ENCODE measurements at places on chromosomes 2 and 18. TPM values are rescaled to one million over a fixed set of nuclear protein-coding genes. Genes with fewer than 3 reads are reported as not detected.
A peak's percentile ranks its signal among the peaks of the same experiment; 100 is the strongest.

- no peaks in the 10 kb centered on the region for H3K4me1 ChIP-seq
- DNase-seq, result no peak
- no peak overlapping the region for H3K27ac ChIP-seq
These were observed 156.5 kb downstream of the NDUFA10 start for GRCh38 chr2:239868556-239869181.

GRCh38 chr2:109045505-109045904 is 56.5 kb upstream of the EDAR start:
- no peak overlapping the region for H3K4me3 ChIP-seq
- H3K36me3 ChIP-seq, result no peaks in the 10 kb centered on the region
- H3K4me1 ChIP-seq, result no peaks in the 10 kb centered on the region
- no peaks in the 10 kb centered on the region for H3K27me3 ChIP-seq
- H3K27ac ChIP-seq, result no peak overlapping the region

GRCh38 chr2:183868707-183869106 is 729.6 kb upstream of the ZNF804A start:
- DNase-seq, result no peak
- H3K36me3 ChIP-seq, result no peaks in the 10 kb centered on the region
- no peak overlapping the region for H3K4me3 ChIP-seq
- no peaks in the 10 kb centered on the region for H3K4me1 ChIP-seq

DNA sequence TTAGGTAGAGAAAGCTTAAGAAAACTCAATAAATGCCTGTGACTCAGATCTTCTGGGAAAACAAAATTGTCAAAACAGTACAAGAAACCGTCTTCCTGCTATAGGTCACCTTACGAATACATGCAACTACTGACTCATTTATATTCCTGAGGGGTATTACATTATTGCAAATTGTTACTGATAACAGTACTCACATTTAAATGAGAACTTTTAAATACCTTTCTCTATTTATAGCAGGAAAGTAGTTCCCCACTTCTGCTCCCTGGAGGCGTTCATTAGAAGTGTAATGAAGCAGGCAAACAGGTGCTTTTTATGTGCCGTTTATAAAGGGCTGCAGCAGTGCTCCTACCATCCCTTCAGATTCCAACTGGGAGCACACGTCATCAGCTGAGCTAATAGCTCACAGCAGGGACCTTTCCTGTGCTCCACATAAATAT is 65.1 kb upstream of the RPRM start:
- no peaks in the 10 kb centered on the region for H3K36me3 ChIP-seq
- no peak for DNase-seq
- no peak overlapping the region for H3K27ac ChIP-seq
- H3K27me3 ChIP-seq, result no peaks in the 10 kb centered on the region

DNA sequence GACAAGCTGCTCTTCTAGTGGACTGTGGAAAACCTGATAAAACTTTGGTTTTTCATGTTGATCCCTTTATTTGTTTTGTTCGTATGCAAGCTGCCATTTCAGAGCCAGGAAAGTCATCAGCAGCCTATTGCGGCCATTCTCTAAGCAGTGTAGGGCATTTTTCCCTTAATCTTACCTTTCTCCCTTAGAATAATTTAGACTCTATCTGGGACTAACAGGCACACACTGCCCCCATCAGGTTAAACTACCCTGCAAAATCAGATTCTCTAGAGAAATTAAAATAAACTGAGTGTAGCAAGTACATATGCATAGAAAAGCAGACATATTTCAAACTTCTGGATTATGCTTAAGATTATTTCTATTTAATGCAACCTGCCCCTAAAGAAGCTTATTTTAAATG is 347.5 kb downstream of the METTL4 start:
- no peaks in the 10 kb centered on the region for H3K4me1 ChIP-seq
- H3K27ac ChIP-seq, result no peak overlapping the region
- no peak for DNase-seq
- H3K36me3 ChIP-seq, result no peaks in the 10 kb centered on the region
- no peaks in the 10 kb centered on the region for H3K27me3 ChIP-seq

- H3K27me3 ChIP-seq, result no peaks in the 10 kb centered on the region
- no peaks in the 10 kb centered on the region for H3K4me1 ChIP-seq
- H3K4me3 ChIP-seq, result no peak overlapping the region
- no peaks in the 10 kb centered on the region for H3K36me3 ChIP-seq
- H3K27ac ChIP-seq, result no peak overlapping the region
These were observed 149.4 kb upstream of the KLF7 start for GRCh38 chr2:207315131-207315530.

DNA sequence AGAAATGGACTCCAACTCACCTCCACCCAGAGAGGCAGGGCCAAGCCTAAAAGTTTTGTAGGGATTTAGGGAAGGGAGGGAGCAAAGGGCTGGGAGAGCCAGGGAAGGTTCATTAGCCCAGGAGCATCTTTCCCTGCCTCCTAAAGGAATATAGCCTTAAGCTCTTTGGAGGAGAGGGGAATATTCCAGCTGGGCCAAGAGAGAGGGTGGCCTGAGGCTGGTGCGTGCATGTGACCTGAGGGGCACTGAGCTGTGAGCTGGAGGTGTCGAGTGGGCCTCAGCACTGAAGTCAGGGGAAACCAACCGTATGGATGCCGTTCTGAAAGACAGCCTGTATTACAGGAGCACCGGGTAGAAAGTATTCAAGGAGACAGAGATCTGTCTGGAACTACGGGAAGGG is 112.6 kb downstream of the KLHL29 start:
- no peak overlapping the region for H3K4me3 ChIP-seq
- no peaks in the 10 kb centered on the region for H3K27me3 ChIP-seq
- no peaks in the 10 kb centered on the region for H3K36me3 ChIP-seq
- DNase-seq, result no peak

- H3K27ac ChIP-seq, result peak overlapping the region; percentile 95
- no peaks in the 10 kb centered on the region for H3K36me3 ChIP-seq
- no peaks in the 10 kb centered on the region for H3K27me3 ChIP-seq
- peak overlapping the region; percentile 93 for H3K4me3 ChIP-seq
- no peak for DNase-seq
These were observed 515 bp downstream of the TSHZ1 start for GRCh38 chr18:75211002-75211621.

DNA sequence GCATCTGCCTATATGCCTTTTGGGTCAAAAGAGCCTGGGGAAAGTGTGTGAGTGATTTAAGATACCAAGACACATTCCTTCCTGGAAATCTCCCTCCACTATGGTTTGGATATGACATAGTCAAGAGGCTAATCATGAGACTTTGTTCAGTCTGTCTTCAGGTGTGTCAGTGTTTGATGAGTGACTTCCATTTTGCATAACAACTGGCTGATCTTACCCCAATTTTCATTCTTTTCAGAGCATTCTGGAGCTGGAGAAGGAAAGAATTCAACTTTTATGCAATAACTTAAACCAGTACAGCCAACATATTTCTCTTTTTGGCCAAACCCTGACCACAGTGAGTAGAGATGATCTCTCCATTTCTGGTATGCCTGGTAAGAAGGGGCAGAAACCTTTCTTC is 39.4 kb downstream of the SPC25 start:
- H3K27me3 ChIP-seq, result no peaks in the 10 kb centered on the region
- no peak overlapping the region for H3K27ac ChIP-seq
- no peak overlapping the region for H3K4me3 ChIP-seq
- DNase-seq, result no peak
- H3K4me1 ChIP-seq, result no peaks in the 10 kb centered on the region
- H3K36me3 ChIP-seq, result no peaks in the 10 kb centered on the region

DNA sequence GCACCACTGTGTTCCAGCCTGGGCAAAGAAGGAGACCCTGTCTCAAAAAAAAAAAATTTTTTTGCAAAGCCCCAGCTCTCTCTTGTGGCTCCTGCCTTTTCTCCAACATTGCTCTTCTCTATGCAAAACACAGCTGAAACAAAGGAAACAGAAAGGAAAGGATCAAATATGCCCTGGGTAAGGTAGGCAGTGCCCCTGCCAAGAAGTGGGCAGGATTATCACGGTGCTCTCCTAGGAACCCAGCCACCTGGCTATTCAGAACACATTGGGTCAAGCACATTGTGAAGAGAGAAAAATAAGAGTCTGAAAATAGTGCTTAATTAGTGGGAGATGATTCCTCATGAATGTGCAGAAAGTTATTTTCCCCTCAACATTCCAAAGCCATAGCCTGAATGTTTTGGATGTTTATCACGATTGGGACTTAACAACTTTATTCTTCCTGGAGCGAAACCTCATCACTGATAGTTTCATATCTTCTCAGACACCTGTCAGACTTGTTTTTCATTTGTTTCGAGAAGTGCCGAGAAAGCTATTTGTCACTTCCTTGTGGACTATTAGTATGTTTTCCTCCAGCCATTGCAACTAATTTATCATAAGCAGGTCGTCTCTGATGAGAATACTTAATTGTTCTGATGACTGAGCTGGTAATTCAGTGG is 42.7 kb upstream of the RPL31 start:
- DNase-seq, result no peak
- H3K4me1 ChIP-seq, result peaks cover 4% of the 10 kb centered on the region
- no peak overlapping the region for H3K4me3 ChIP-seq
- no peaks in the 10 kb centered on the region for H3K36me3 ChIP-seq
- no peaks in the 10 kb centered on the region for H3K27me3 ChIP-seq
- peak overlapping the region; percentile 41 for H3K27ac ChIP-seq

DNA sequence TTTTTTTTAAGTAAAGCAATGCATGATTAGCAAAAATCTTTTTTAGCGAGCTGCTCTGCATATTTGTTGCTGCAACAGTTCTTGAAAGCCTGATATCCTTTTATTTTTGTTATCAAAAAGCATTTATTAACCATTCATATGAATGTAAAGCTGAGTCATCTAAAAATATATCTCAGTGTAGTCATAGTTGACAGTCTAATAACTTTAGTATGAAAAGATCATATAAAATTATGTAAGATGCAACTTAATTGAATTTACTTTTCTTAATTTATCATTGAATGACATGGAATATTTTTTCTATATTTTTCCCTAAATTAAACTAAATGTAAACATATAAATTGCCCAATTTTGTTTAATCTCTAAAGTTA is 8.5 kb downstream of the UGP2 start:
- H3K4me3 ChIP-seq, result no peak overlapping the region
- peaks cover 9% of the 10 kb centered on the region for H3K4me1 ChIP-seq
- no peaks in the 10 kb centered on the region for H3K36me3 ChIP-seq
- H3K27ac ChIP-seq, result no peak overlapping the region
- H3K27me3 ChIP-seq, result no peaks in the 10 kb centered on the region

- H3K36me3 ChIP-seq, result no peaks in the 10 kb centered on the region
- H3K4me3 ChIP-seq, result no peak overlapping the region
- no peak for DNase-seq
- H3K4me1 ChIP-seq, result no peaks in the 10 kb centered on the region
These were observed 12.9 kb downstream of the IER3IP1 start for GRCh38 chr18:47163241-47163640.

DNA sequence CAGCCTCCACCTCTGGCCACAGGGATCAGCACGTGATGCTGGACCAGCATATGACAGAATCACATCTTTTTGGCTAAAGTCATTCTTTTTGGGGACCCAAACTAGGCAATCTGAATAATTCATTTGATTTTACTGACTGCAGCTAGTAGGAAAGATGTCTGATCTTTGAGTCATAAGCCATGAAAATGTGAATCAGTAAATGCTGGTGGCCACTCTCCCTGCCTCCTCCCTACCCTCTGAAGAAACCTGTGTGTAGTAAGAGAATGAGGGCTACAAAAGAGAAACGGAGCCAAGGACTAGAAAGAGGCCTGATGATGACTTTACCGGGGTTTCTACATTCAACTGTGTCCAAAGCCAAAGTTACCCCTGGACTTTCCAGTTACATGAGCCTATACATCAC is 10.1 kb upstream of the LRPPRC start:
- H3K27ac ChIP-seq, result no peak overlapping the region
- H3K4me1 ChIP-seq, result no peaks in the 10 kb centered on the region
- H3K27me3 ChIP-seq, result peaks cover 6% of the 10 kb centered on the region
- H3K36me3 ChIP-seq, result no peaks in the 10 kb centered on the region
- H3K4me3 ChIP-seq, result no peak overlapping the region

- no peaks in the 10 kb centered on the region for H3K27me3 ChIP-seq
- no peaks in the 10 kb centered on the region for H3K4me1 ChIP-seq
- H3K27ac ChIP-seq, result no peak overlapping the region
- no peak overlapping the region for H3K4me3 ChIP-seq
- H3K36me3 ChIP-seq, result no peaks in the 10 kb centered on the region
These were observed 356.6 kb upstream of the CELF4 start for GRCh38 chr18:37922162-37922561.

- H3K36me3 ChIP-seq, result no peaks in the 10 kb centered on the region
- H3K4me1 ChIP-seq, result no peaks in the 10 kb centered on the region
- H3K27me3 ChIP-seq, result no peaks in the 10 kb centered on the region
- H3K4me3 ChIP-seq, result no peak overlapping the region
- H3K27ac ChIP-seq, result no peak overlapping the region
- no peak for DNase-seq
These were observed 141.6 kb upstream of the PID1 start for GRCh38 chr2:229412686-229413085.

DNA sequence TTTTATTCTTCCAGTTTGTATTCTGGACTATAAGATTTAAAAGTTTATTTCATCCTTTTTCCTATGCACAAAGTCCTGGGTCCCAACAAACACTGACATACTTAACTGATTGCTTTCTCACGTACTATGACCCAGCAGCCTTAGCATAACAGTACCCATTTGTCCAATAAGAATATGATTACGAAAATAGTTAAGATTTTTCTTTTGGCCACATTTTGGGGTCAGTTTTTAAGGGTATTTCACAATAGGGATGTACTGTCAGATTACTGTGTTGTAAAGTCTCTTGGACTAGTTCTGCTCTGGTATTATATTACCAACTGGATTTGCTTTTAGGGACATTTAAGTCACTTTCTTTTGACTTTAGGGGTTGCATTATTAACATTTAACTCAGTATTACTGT is 46.1 kb downstream of the TTC39C start:
- no peak overlapping the region for H3K27ac ChIP-seq
- H3K27me3 ChIP-seq, result no peaks in the 10 kb centered on the region
- no peaks in the 10 kb centered on the region for H3K4me1 ChIP-seq
- no peaks in the 10 kb centered on the region for H3K36me3 ChIP-seq
- no peak overlapping the region for H3K4me3 ChIP-seq

DNA sequence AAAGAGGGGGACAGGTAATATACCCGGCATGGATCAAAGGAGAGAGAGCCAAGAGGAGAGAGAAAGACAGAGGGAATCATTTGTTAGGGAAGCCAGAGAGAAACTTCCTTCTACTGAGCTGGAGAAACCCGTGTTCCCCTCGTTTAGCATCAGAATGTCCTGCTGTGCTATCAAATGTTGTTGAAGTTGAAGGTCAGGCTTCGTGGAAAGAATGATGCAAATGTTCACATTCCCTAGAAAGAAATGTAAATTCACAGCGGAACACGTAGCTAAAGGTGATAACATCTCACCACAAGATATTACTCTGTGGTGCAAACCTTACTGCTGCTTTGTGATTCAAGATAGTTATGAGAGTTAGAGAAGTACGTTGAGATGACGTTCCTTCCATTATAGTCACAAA is 258.1 kb downstream of the LNPK start:
- H3K27ac ChIP-seq, result no peak overlapping the region
- no peak overlapping the region for H3K4me3 ChIP-seq
- H3K27me3 ChIP-seq, result no peaks in the 10 kb centered on the region

The RFTN2 gene
- 21.1 TPM for total RNA-seq

The LIMS4 gene
- total RNA-seq, result 1.3 TPM

The POTEJ gene
- total RNA-seq, result not detected

The SH2D6 gene
- total RNA-seq, result not detected

The SPHKAP gene
- 0.66 TPM for total RNA-seq

The VRK2 gene
- 28.2 TPM for total RNA-seq

The SOS1 gene
- 33.4 TPM for total RNA-seq

The CSRNP3 gene
- 2.0 TPM for total RNA-seq

The RMDN2 gene
- total RNA-seq, result 11.5 TPM

The ABCB11 gene
- 0.66 TPM for total RNA-seq

The CDCA7 gene
- total RNA-seq, result 3.2 TPM

The CENPA gene
- total RNA-seq, result not detected

The LIMS3 gene
- 1.6 TPM for total RNA-seq

The IL36G gene
- not detected for total RNA-seq

The CDKL4 gene
- total RNA-seq, result 2.6 TPM

Data from breast epithelium (tissue), 4 donors.